ENCODE measurements at places on chromosomes 7 and 10.
A peak's percentile ranks its signal among the peaks of the same experiment; 100 is the strongest.

- DNase-seq = no peak
Observed at GRCh38 chr10:43044448-43044921, 32.4 kb upstream of the RET start.

- peak; percentile 28 for DNase-seq
Observed at GRCh38 chr7:66877577-66878300, 43.3 kb upstream of the TMEM248 start.

DNA sequence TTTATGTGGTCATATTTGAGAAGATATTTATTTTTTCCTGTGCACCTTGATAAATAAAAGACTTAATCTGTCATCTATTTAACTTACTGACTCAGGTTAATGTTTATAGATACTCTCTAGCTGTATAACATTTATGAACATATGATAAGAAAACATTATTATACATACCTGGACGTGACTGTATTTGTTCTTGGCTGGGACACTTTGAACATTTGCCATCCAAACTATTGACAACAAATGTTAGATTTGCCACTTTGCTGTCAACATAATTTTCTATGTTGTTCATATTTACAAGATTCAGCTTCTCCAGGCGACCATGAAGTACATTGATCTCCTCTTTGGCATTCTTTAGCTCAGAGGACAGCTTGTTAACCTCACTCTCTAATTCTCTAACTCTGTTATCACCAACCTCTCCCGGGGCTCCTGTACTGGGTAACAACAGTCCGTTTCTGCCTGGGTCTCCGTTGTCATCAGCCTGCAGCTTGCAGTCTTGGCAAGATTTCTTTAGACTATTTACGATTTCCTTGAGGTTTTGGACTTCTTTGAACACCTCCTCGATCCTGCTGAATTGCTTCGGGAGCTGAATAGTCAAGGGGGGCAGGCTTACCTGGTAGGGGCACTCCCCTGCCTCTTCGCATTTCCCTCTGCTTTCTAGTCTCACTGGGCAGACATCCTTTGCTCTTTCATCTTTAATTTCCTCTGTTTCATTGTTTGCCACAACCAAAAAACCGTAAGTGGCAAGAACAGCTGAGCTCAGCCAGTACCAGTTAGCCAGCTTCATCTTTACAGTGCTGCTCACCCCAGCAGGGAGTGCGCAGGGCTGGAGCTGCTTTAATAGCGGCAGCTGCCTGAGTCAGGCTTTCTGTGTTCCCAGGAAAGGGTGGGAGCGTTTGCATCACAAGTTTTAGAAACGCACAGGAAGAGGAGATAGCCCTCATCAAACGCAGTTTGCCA lies at the start of gene FGL2:
TSS of gene FGL2 (minus strand) at position 807 of the 954 bp plus-strand sequence. CDS start at position 781, 26 bp downstream.
- DNase-seq = peak; percentile 51

GRCh38 chr10:104197364-104197763 lies 34.8 kb downstream of the CFAP43 start:
- peak; percentile 3 for DNase-seq

DNA sequence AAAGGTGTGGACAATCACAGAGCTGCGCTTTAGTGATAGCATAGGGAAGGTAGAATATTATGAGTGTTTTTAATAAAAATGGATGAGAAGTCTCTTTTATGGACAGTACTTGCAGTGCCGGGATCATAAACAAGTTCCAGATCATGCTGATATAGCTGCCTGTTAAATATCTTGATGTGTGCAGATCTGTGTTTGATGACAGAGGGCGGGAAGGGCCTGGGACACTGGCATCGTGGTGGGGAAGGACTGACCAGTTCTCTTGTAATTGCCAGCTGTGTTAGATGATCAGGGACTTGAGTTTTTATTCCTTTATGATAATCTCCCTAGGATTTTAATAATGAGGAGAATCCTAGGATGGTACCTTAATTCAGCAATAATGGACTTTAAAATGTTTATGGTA lies 14.6 kb downstream of the SND1 start:
- no peak for DNase-seq

DNA sequence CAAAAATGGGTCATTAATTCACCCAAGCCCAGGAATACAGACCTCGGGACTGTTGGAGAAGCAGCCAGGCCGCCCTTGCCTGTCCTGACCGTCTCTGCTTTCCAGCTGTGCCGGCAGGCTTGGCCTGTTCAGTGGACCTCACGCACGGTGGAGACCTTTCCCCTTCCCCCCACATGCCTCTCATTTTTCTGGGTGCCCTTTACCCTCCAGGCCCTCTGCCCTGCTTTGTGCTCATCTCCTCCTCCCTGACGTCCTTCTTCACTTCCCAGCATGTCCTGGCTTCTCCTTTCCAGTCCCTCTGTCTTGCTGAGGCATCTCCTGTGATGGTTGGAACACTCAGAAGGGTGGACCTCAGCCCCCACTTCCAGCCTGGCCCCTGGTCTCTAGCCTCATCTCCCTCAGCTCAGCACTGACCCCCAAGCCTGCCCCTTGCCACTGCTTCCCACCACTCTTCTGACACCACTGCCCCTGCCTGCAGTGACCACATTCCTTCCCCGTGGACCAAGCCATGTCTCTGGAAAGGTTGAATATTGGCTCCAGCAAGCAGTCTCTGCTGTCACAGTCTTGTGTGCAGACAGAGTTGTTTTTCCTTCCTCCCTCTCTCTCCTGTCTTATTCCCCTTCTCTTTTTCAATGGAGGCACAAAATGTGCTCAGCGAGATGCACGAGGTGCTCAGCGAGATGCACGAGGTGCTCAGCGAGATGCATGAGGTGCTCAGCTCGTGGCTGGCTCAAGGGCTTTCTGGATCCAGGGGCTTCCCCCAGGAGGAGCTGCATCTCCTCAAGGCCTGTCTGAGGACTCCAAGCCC lies 14.9 kb downstream of the BAG3 start:
- DNase-seq = no peak

DNA sequence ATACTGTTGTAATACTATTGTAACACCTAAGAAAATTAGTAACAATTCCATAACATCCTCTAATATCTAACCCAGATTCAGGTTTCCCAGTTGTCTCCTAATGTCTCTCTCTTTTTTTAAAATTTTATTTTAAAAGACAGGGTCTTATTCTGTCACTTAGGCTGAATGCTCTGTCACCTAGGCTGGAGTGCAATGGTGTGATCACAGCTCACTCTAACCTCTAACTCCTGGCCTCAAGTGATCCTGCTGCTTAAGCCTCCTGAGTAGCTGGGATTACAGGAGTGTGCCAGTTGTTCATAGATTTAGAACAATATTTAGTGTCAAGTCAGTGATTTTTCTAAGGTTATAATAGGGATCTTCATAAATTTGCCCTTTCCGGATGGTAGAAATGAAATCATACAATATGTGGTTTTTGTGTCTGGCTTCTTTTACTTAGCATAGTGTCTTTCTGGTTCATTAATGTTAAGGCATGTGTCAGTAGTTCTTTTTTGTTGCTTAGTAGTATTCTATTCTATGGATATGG lies 14.7 kb downstream of the RALA start:
- no peak for DNase-seq

GRCh38 chr7:11969643-11970042 lies 137.6 kb upstream of the THSD7A start:
- no peak for DNase-seq
